ENCODE measurements at places on chromosomes 3 and 15. TPM values are rescaled to one million over a fixed set of nuclear protein-coding genes. Genes with fewer than 3 reads are reported as not detected.

The MEGF11 gene
- not detected for total RNA-seq

The C3orf38 gene
- total RNA-seq = 28.4 TPM

The RAB8B gene
- total RNA-seq = 63.3 TPM

The GOLGA8N gene
- 1.6 TPM for total RNA-seq

The ARL6 gene
- 9.4 TPM for total RNA-seq

The KNG1 gene
- not detected for total RNA-seq

The C3orf49 gene
- total RNA-seq = not detected

The TTLL13 gene
- total RNA-seq = not detected

The EHHADH gene
- 16.1 TPM for total RNA-seq

The CCDC54 gene
- total RNA-seq = not detected
